Tibial nerve (tissue), 4 donors: ENCODE measurements at places on chromosomes 12 and 14. TPM values are rescaled to one million over a fixed set of nuclear protein-coding genes. Genes with fewer than 3 reads are reported as not detected.

GRCh38 chr14:81946375-81946774, 412.7 kb upstream of the SEL1L start:
- no peak overlapping the region for H3K27ac ChIP-seq
- H3K4me3 ChIP-seq, result no peak overlapping the region
- H3K4me1 ChIP-seq, result no peaks in the 10 kb centered on the region
- no peak for DNase-seq
- H3K27me3 ChIP-seq, result no peaks in the 10 kb centered on the region
- no peaks in the 10 kb centered on the region for H3K36me3 ChIP-seq

The SLC22A17 gene
- 55.9 TPM for total RNA-seq

The CISTR gene
- total RNA-seq, result not detected

- H3K4me3 ChIP-seq, result no peak overlapping the region
- H3K36me3 ChIP-seq, result no peaks in the 10 kb centered on the region
- H3K27ac ChIP-seq, result no peak overlapping the region
- no peaks in the 10 kb centered on the region for H3K4me1 ChIP-seq
- DNase-seq, result no peak
Observed at GRCh38 chr12:52020539-52021336, 14.0 kb downstream of the TAMALIN start.

DNA sequence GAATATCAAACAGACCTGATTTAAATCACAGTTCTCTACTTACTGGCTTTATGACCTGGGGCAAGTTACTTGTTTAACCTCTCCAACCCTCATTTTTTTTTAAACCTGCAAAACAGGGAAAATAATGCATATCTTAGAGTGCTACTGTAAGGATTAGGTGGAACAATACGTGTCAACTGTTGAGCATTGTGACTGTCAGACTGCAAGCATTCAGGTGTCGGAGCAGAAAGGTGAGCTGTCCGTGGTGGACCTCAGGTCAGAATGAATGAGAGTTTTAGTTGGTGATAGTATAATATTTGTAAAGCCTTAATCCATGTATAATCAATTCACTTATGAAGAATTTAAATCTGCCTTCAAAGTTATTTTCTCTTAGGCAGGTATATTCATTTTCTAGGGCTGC, 404.2 kb downstream of the ETNK1 start:
- H3K36me3 ChIP-seq, result no peaks in the 10 kb centered on the region
- DNase-seq, result no peak
- no peaks in the 10 kb centered on the region for H3K4me1 ChIP-seq
- H3K4me3 ChIP-seq, result no peak overlapping the region
- H3K27me3 ChIP-seq, result no peaks in the 10 kb centered on the region
- H3K27ac ChIP-seq, result no peak overlapping the region

- H3K4me1 ChIP-seq, result no peaks in the 10 kb centered on the region
- no peak overlapping the region for H3K4me3 ChIP-seq
- H3K36me3 ChIP-seq, result no peaks in the 10 kb centered on the region
- H3K27ac ChIP-seq, result no peak overlapping the region
- H3K27me3 ChIP-seq, result no peaks in the 10 kb centered on the region
Observed at GRCh38 chr14:91371011-91371989, 46.3 kb downstream of the CCDC88C start.

GRCh38 chr14:24692382-24693352, 58.7 kb upstream of the GZMB start:
- DNase-seq, result no peak
- no peaks in the 10 kb centered on the region for H3K4me1 ChIP-seq
- no peak overlapping the region for H3K4me3 ChIP-seq

GRCh38 chr12:29563636-29564035, 66.2 kb upstream of the OVCH1 start:
- peak overlapping the region; percentile 16 for H3K4me3 ChIP-seq
- H3K4me1 ChIP-seq, result peaks cover 6% of the 10 kb centered on the region
- DNase-seq, result no peak
- H3K36me3 ChIP-seq, result no peaks in the 10 kb centered on the region
- H3K27ac ChIP-seq, result peak overlapping the region; percentile 76

DNA sequence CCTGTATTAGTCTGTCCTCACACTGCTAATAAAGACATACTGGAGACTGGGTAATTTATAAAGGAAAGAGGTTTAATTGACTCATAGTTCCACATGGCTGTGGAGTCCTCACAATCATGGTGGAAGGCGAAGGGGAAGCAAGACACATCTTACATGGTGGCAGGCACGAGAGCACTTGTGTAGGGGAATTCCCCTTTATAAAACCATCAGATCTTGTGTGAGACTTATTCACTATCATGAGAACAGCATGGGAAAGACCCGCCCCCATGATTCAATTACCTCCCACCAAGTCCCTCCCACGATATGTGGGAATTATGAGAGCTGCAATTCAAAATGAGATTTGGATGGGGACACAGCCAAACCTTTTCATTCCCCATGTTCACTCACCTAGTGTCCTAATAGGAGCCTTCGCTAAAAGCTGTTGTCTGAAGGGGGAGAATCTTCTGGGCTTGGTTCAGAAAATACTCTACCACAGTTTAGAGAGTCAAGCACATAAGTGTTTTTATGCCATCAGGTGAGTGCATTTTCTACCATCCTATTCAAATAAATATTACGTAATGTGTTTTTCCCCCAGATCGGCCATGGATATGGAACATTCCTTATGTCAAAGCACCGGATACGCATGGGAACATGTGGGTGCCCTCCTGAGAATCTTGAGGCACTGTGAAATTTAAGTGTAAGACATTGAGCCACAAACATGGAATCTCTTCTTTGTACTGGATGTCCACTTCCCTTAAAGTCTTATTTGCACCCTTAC, 19.1 kb upstream of the KCNK13 start:
- H3K4me3 ChIP-seq, result no peak overlapping the region
- no peak for DNase-seq
- H3K27ac ChIP-seq, result no peak overlapping the region
- H3K27me3 ChIP-seq, result no peaks in the 10 kb centered on the region
- no peaks in the 10 kb centered on the region for H3K4me1 ChIP-seq

The TTC6 gene
- not detected for total RNA-seq

The EML5 gene
- total RNA-seq, result 0.87 TPM

DNA sequence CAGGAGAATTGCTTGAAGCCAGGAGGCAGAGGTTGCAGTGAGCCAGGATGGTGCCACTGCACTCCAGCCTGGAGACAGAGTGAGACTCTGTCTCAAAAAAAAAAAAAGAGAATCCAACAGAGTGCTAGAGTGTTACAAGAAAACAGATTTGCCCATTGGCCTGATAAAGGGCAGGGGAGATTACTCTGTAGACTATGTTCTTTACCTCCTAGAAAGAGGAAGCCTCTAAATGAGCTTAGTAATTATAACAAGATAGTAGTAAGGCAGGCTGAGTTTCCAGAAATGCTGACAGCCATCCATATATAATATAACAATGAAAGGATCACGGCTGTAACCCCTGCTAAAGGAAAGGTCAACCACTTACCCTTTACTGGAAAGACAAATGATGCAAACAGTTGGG, 24.4 kb downstream of the AK7 start:
- H3K4me3 ChIP-seq, result no peak overlapping the region
- H3K27ac ChIP-seq, result no peak overlapping the region
- DNase-seq, result no peak

- no peaks in the 10 kb centered on the region for H3K4me1 ChIP-seq
- no peak overlapping the region for H3K27ac ChIP-seq
- H3K36me3 ChIP-seq, result no peaks in the 10 kb centered on the region
- no peak overlapping the region for H3K4me3 ChIP-seq
Observed at GRCh38 chr12:30863839-30864238, 62.7 kb upstream of the TSPAN11 start.

DNA sequence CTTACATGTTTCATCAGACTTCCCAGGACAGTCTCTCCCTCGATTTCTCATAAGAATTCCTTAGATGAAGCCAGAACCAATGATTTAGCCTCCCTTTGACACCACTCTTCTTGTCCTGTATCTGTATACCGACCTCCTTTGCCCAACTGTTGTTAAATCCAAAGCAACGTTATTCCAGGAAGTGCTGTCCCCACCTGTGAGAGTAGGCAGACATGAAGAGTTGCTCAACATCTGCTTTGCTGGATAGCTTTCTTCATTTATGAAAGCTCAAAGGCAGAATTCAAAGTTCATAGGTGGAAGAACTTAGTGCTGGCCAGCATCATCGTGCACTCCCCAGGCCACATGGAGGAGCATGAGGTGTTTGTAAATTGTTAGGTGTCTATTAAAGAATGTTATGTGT, 55.6 kb downstream of the GTF2A1 start:
- H3K27ac ChIP-seq, result no peak overlapping the region
- no peak for DNase-seq
- no peaks in the 10 kb centered on the region for H3K27me3 ChIP-seq
- no peak overlapping the region for H3K4me3 ChIP-seq

DNA sequence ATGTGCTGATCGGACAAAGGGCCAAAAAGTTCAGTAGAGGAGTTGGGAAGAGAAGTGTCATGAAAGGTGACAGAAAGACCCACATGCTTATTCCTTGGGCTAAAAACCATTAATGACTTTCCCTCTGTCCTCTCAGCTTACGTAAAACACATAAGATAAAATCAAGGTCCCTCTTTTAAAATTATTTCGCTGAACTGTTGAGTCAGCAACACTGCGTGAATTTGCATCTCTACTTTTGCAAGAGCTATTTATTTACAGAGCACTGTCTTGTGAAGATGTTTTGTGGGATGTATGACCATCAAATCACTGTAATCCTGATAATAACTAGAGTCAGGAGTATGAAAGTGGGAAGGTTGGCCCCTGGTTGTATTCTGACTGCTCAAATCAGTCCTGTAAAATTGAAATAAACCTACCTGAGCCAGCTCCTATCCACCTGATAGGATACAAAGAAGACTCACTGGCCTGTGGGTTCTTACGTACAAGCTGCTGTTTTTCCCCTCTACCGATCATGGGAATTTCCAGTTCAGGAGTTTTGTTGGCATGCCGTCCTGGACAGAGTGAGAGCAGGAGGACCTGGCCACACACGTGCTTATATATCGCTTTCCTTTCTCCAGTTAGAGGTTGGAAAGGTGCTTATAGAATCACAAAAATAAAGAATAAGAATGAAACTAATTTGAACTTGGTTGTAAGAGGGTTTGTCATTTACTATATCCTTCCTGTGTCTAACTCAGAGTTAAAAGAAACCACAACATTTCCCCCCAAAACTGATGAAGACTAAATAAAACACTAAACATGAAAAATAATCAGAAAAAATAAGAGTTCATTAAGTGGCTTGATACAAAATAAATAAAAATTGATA, 42.9 kb downstream of the IFNG-AS1 start:
- DNase-seq, result no peak
- no peak overlapping the region for H3K27ac ChIP-seq
- H3K4me1 ChIP-seq, result no peaks in the 10 kb centered on the region
- H3K4me3 ChIP-seq, result no peak overlapping the region

DNA sequence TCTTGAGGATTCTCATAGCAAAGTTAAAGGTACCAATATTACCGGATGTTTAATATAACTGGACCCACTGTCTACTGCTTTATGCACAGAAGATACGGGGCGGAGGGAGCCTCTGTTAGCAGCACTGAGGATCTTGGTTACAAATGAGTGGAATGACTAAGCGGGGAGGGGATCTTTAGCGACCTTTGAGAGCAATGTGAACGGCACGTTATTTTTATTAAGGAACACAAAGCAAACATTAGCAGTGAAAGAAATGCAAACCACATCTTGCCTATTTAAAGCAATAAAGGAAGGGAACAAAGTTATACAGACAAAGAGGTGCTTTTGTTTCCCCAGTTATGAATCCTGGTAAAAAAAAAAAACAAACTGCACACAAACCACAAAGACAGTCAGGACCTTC, 27.1 kb upstream of the PRMT8 start:
- H3K27me3 ChIP-seq, result peaks cover 5% of the 10 kb centered on the region
- no peaks in the 10 kb centered on the region for H3K4me1 ChIP-seq
- no peaks in the 10 kb centered on the region for H3K36me3 ChIP-seq
- no peak overlapping the region for H3K4me3 ChIP-seq
- no peak for DNase-seq
- H3K27ac ChIP-seq, result no peak overlapping the region

GRCh38 chr14:68471029-68471963, 321.6 kb downstream of the ZFP36L1 start:
- no peak for DNase-seq
- peak overlapping the region; percentile 34 for H3K27ac ChIP-seq
- no peaks in the 10 kb centered on the region for H3K4me1 ChIP-seq

DNA sequence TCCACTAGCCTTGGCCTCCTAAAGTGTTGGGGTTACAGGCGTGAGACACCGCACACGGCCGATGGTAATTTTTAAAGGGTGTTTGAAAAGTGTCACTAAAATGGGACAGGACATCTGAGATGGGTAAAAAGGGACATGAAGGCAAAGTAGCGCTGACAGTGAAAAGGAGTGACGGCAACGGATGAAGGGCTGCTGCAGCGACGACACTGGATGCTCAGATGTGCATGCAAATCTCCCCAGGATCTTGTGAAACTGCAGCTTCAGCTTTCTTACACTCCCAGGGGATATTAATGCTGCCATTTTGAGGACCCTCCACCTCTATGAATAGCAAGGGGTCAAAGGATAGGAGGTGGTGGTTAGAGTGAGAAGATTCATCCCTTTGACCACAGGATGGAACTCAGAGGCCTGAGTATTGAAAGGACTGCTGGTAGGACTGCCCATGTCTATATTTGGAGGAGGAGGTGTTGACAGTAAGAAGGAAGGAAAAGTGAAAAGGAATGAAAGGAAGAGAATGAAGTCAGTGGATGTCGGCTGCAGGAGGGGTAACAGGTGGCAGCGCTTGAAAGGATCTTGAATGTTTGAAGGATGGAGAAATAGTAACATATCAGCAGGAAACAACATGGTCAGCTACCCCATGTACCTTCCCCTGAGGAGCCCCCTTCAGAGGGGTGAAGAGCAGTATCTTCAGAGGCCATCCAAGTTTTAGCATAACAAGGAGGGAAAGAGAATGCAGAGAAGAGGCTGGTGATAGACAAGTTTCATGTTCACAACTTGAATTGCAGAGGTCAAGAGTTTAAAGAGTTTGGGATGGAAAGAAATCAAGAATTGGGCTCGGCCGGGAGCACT, 37.1 kb downstream of the CLIP1 start:
- no peak overlapping the region for H3K27ac ChIP-seq
- no peaks in the 10 kb centered on the region for H3K27me3 ChIP-seq
- no peak overlapping the region for H3K4me3 ChIP-seq
- no peaks in the 10 kb centered on the region for H3K36me3 ChIP-seq

The GPR84 gene
- not detected for total RNA-seq

DNA sequence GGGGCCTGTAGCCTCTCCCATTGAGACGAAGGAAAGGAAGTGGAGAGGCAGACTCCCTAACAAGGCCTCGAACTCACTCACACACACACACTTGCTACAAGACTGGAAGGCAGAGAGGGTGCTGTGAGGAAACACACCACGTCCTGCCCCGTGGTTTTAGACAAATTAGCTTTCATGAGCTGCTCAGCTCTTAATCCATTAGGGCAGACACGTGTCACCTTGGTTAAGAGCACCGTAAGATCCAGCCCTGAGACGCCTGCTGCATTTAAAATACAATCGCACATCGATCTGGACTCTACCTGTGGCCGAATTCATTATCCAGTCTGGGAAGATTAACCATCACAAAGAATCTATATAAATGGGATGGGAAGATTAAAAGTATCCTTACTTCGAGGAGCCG, 72.0 kb downstream of the RIMBP2 start:
- no peaks in the 10 kb centered on the region for H3K27me3 ChIP-seq
- no peak overlapping the region for H3K4me3 ChIP-seq
- H3K4me1 ChIP-seq, result no peaks in the 10 kb centered on the region
- no peaks in the 10 kb centered on the region for H3K36me3 ChIP-seq

- no peak for DNase-seq
- no peak overlapping the region for H3K27ac ChIP-seq
- H3K4me3 ChIP-seq, result no peak overlapping the region
- H3K4me1 ChIP-seq, result no peaks in the 10 kb centered on the region
- no peaks in the 10 kb centered on the region for H3K27me3 ChIP-seq
Observed at GRCh38 chr14:94646481-94646880, 34.3 kb downstream of the SERPINA3 start.

- no peak overlapping the region for H3K27ac ChIP-seq
- no peak for DNase-seq
- no peaks in the 10 kb centered on the region for H3K27me3 ChIP-seq
Observed at GRCh38 chr14:52253503-52253902, 14.0 kb upstream of the PTGDR start.
